ENCODE measurements at places on chromosomes 12 and 14. TPM values are rescaled to one million over a fixed set of nuclear protein-coding genes. Genes with fewer than 3 reads are reported as not detected.

The SYNDIG1L gene
- total RNA-seq, result not detected

The CMA1 gene
- 0.34 TPM for total RNA-seq

The SLC6A12 gene
- total RNA-seq, result not detected

The CCDC177 gene
- total RNA-seq, result not detected

The ABCC9 gene
- total RNA-seq, result not detected

DNA sequence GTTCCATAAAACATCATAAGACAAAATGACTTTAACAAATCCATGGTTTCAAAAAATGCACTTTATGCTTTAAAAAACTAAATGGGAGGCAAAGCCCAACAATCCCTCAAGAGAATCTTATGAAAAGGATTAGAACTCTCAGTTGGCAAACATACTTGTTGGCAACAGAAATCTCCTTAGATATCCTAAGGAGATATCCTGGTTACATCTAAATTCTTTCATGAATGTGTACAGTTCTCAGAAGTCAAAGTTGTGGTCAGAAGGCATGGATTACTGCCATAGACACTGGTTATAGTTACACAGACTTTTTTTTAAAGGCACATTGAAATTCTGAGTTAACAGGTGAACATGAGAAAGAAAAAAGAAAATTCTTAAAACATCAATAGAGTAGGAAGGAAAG is 17.5 kb upstream of the ISM2 start:
- no peak overlapping the region for H3K27ac ChIP-seq
- peaks cover 38% of the 10 kb centered on the region for H3K36me3 ChIP-seq
- H3K27me3 ChIP-seq, result no peaks in the 10 kb centered on the region
- no peaks in the 10 kb centered on the region for H3K4me1 ChIP-seq
- H3K4me3 ChIP-seq, result no peak overlapping the region

DNA sequence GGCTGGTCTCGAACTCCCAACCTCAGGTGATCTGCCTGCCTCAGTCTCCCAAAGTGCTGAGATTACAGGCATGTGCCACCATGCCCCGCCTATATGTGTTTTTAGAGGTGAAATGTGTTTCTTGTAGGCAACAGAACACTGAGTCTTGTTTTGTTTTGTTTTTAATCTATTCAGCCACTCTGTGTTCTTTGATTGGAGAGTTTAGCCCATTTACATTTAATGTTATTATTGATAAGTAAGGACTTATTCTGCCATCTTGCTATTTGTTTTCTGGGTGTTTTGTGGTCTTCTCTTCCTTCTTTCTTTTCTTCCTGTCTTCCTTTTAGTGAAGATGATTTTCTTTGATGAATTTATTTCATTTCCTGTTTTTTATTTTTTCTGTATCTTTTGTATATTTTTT is 29.6 kb downstream of the IFNG start:
- no peak overlapping the region for H3K27ac ChIP-seq
- H3K4me3 ChIP-seq, result no peak overlapping the region
- no peak for DNase-seq

GRCh38 chr12:88036353-88036965 is 7.3 kb upstream of the C12orf50 start:
- H3K27ac ChIP-seq, result peak overlapping the region; percentile 95
- peak overlapping the region; percentile 97 for H3K4me3 ChIP-seq
- H3K36me3 ChIP-seq, result peaks cover 36% of the 10 kb centered on the region
- no peak for DNase-seq
- peaks cover 60% of the 10 kb centered on the region for H3K4me1 ChIP-seq

DNA sequence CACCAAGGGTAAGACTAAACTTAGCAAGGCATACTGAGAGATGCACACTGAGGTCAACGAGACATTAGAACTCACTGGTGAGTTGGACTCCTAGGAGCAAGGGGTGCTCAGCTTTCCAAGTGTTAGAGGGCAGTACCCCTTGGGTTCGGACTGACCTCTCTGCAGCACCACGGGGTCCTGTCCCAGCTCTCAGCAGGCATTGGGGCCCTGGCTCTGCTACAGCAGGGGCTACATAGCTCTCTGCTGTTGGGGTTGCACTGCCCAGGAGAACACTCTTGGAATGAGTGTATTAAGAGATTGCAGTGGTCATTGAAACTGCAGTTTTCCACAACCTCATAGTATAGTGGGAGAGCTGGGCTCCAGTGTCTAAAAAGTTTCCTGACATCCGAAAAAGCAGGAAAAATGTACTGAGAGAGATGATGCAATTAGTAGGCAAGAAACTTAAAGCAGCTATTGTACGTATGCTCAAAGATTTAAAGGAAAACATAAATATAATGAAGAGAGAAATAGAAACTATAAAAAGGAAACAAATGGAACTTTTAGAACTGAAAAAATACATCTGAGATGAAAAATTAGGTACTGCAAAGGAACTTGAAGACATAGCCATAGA is 132.5 kb upstream of the MAX start:
- H3K4me3 ChIP-seq, result no peak overlapping the region
- peaks cover 7% of the 10 kb centered on the region for H3K4me1 ChIP-seq

- no peak for DNase-seq
- H3K27me3 ChIP-seq, result no peaks in the 10 kb centered on the region
- no peak overlapping the region for H3K4me3 ChIP-seq
- peak overlapping the region; percentile 57 for H3K27ac ChIP-seq
Observed at GRCh38 chr12:47346251-47347019, 266.7 kb upstream of the AMIGO2 start.

GRCh38 chr12:15074351-15074750 is 101.5 kb downstream of the PDE6H start:
- no peak overlapping the region for H3K27ac ChIP-seq
- no peak for DNase-seq
- peaks cover 1% of the 10 kb centered on the region for H3K36me3 ChIP-seq
- H3K4me1 ChIP-seq, result peaks cover 13% of the 10 kb centered on the region
- H3K27me3 ChIP-seq, result peaks cover 9% of the 10 kb centered on the region
- no peak overlapping the region for H3K4me3 ChIP-seq

Measured in activated CD8-positive, alpha-beta T cell treated with anti-CD3 and anti-CD28 coated beads for 36 hours (primary cell).